IMR-90 (cell line): ENCODE measurements at places on chromosomes 7 and 10.
A peak's percentile ranks its signal among the peaks of the same experiment; 100 is the strongest.

GRCh38 chr10:117596706-117597105 lies 54.2 kb downstream of the EMX2 start:
- H3K4me3 ChIP-seq: no peak overlapping the region
- no peak overlapping the region for H3K27ac ChIP-seq
- H3K4me1 ChIP-seq: no peaks in the 10 kb centered on the region
- H3K27me3 ChIP-seq: no peaks in the 10 kb centered on the region
- H3K36me3 ChIP-seq: no peaks in the 10 kb centered on the region

DNA sequence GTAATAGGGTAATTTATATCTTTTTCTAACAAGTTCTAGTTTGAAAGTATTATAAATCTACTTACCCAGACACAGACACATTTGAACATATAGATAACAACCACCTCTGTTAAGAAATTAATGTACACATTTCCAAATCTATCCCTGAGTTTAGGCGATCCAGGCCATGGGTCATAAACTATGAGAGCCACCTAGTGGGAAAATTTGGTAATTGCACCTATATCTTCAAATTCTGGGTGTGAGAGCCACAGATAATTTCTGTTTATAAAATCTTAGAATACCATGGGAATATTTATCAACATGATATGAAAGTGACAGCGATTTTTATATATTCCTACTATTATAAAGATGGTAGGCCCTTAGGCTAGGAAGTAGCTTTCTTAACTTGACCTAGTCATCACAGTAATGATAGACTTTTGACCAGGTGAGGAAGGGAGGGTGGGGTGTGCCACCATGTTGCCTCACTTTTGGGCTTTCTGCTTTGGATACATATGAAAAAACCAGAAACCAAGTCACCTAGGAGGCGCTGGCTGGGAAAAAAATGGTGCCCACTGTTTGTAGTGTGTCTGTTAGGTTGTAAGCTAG lies 8.0 kb upstream of the EPHA1 start:
- DNase-seq: peak; percentile 53
- no peak overlapping the region for H3K27ac ChIP-seq
- no peaks in the 10 kb centered on the region for H3K27me3 ChIP-seq
- peaks cover 4% of the 10 kb centered on the region for H3K4me1 ChIP-seq
- H3K4me3 ChIP-seq: no peak overlapping the region

DNA sequence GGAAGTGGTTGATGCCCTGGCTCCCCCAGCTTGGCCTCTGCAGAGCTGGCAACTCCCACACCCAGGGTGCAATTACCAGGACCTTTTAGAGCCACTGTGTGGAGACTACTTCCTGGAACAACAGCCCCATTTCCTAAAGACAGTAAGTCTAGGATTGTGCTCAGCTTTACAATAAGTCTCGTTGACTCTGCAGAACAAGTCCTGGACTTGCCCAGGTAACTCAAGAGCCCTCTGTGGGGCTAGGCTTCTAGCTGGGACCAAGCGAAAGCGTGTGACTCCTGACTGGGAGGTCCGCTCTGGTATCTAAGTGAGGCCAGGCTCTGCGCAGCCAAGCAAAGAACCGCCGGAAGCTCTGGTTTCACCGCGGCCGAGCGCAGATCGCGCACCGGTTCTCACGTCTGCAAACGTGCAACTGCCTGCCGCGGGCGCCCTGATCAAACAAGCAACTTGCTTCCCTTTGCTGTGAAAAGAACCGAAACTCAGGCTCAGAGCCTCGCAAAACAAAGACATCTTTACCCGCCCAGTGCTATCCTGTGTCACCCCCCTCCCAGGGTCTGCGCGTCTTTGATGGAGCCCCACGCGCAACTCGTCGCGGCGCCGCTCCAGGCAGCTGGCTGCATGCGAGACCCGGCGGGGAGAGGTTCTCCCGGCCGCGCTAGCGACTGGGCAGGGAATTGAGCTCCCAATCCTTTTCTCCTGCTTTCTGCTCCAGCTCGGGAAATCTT lies 4.4 kb upstream of the PDLIM1 start:
- H3K27ac ChIP-seq: peak overlapping the region; percentile 10; the same call in 1 of the 2 replicates
- peak; percentile 60 for DNase-seq
- peaks cover 10% of the 10 kb centered on the region for H3K4me1 ChIP-seq
- H3K4me3 ChIP-seq: peak overlapping the region; percentile 5; the same call in 1 of the 2 replicates
- no peaks in the 10 kb centered on the region for H3K36me3 ChIP-seq

GRCh38 chr7:148336411-148336810 lies 254.2 kb upstream of the C7orf33 start:
- H3K4me1 ChIP-seq: no peaks in the 10 kb centered on the region
- no peaks in the 10 kb centered on the region for H3K36me3 ChIP-seq
- H3K27me3 ChIP-seq: no peaks in the 10 kb centered on the region
- no peak for DNase-seq
- H3K27ac ChIP-seq: no peak overlapping the region

- H3K4me3 ChIP-seq: no peak overlapping the region
- no peak overlapping the region for H3K27ac ChIP-seq
- no peaks in the 10 kb centered on the region for H3K4me1 ChIP-seq
- no peaks in the 10 kb centered on the region for H3K36me3 ChIP-seq
- peak; percentile 1 for DNase-seq
These were observed 1208.3 kb downstream of the GATA3 start for GRCh38 chr10:9262770-9263169.

GRCh38 chr7:122803323-122803722 lies 82.9 kb downstream of the CADPS2 start:
- no peak overlapping the region for H3K4me3 ChIP-seq
- no peaks in the 10 kb centered on the region for H3K36me3 ChIP-seq
- no peak overlapping the region for H3K27ac ChIP-seq
- H3K4me1 ChIP-seq: no peaks in the 10 kb centered on the region
- no peak for DNase-seq

DNA sequence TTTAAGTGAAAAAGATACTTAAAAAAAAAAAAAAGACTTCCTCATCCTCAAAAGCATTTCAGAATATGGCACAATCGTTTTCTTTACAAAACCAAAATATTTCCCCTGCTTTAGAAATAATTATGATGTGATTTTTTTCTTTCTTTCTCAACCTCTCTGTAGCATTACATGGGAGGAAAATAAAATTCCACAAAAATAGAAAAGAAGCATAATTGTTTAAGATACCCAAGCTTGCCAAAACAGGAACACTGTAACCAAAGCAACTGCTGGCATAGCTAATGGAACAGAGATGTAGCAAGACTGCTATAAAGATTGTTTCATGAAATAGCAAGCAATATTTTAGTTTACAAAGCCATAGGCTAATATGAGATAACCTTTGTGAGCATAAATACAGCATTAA lies 75.6 kb upstream of the GPR22 start:
- H3K36me3 ChIP-seq: no peaks in the 10 kb centered on the region
- no peaks in the 10 kb centered on the region for H3K27me3 ChIP-seq
- H3K27ac ChIP-seq: no peak overlapping the region
- no peak for DNase-seq
- H3K4me1 ChIP-seq: no peaks in the 10 kb centered on the region
